ENCODE measurements at places on chromosomes 1 and 21. TPM values are rescaled to one million over a fixed set of nuclear protein-coding genes. Genes with fewer than 3 reads are reported as not detected.

The ARID4B gene
- 20.9 TPM for polyA plus RNA-seq

The OR14K1 gene
- polyA plus RNA-seq = not detected

The CAMK2N1 gene
- 9.0 TPM for polyA plus RNA-seq

The TLR5 gene
- 3.8 TPM for polyA plus RNA-seq

The ACADM gene
- polyA plus RNA-seq = 62.0 TPM

The SOAT1 gene
- polyA plus RNA-seq = 12.8 TPM

DNA sequence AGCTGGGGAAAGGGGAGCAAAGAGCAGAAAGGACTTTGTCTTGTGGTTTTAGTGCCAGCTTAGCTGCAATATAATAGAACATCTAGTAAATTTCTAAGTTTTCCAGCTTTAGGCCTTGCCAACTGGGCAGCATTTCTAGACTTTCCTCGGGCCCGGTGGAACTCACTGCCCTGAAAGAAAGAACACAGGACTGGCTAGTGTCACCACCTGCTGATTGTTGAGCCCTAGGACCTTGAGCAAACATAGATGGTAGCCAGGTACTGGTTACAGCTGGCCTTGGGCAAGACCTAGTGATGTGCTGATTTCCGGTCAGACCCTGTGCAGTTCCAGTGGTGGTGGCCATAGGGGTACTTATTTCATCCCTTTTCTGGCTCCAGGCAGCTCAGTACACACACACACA is 753.2 kb upstream of the B3GALT2 start:
- no peak for DNase-seq

GRCh38 chr21:32597205-32597604 is 11.9 kb upstream of the TCP10L start:
- DNase-seq = no peak

DNA sequence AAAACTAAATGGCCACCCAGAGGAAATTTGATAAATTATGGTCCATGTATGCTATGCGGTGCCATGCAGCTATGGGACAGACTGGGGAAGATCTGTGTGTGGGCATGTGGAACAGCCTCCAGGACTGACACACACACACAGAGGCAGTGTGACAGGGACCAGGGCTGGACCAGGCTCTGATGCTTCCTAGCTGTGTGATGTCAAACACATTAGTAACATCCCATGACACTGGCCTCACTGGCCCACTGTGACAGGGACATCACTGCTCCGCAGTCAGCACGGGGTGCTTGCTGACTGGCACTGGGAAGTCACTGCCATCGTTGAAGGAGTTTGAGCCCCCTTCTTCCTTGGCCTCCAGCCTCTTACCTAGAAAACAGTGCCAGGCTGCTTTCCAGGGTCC is 13.9 kb downstream of the RAP1GAP start:
- no peak for DNase-seq

- peak; percentile 27 for DNase-seq
Measured at GRCh38 chr1:242524571-242525359, at the start of gene PLD5. Gene PLD5, minus strand, starts transcription at chr1:242524697.

DNA sequence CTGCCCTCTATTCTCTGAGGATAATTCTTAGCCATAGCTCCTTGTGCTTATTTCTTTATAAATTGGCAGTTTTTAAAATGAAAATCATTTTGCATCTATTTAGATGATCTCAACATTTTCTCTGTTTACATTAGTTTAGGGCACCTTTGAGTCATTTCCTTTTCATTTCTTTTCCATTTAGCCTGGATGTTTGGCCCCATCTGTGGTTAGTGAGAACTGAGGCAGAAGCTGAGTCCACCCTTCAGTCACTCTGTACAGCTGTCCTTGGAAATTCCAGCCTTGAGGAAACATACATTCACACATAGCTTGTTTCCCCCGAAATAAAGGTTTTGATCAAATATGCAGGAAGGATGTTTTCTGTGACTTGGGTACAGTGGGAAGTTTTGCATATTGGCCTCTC is 123.7 kb downstream of the NTNG1 start:
- DNase-seq = no peak

DNA sequence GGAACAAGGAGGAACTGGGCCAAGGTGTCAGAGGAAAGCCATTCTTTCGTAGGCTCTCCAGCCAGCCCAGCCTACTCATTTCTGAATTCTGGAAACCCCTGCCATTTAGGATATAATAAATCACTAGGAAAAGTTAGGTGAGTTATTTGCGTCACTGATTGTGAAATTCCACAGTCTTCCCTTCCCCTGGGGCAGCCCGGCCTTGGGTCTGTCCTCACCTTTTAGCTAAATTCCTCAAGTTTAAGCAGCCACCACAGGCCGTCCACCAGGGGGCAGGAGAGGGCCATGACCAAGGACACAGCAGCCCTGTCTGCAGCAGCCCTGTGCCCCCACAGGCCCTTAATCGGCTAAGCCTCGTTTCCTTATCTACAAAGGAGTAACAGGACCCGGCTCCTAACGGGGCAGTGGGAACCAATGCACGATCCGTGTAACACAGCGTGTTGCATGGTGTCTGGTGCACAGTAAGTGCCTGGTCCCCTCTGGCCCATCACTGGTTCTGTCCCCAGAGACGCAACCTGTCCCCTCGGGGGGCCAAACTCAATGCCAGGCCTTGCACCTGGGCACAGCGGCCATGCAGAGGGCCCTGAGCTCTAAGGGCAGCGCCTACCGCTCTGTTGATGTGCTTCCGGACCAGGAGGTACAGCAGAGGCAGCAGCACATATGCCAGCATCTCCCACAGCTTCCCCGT is 18.1 kb downstream of the GPR157 start:
- DNase-seq = peak; percentile 86

GRCh38 chr1:9020305-9020704 is 5.9 kb downstream of the SLC2A7 start:
- DNase-seq = no peak

- no peak for DNase-seq
Measured at GRCh38 chr1:59455206-59455605, 158.3 kb downstream of the FGGY start.

GRCh38 chr1:184635347-184635979 is 119.2 kb downstream of the EDEM3 start:
- no peak for DNase-seq

DNA sequence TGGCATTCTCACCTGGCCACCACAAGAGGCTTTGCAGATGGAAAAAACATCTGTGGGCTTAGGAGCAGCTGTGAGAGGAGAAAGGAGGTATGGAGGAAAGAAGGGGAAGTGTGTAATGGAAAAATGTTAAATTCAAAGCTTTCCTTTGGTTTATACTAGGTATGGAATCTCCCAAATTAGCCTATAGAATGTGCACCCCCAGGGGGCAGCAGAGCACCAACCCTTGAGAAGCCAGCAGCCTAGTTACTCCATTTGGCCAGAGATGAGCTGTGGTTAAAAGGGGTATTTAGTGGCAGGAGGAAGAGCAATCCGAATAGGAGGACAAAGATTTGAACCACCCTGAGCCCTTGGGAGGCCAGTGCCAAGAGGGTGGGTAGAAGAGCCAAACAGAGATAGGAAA is 97.5 kb upstream of the CTTNBP2NL start:
- peak; percentile 59 for DNase-seq

DNA sequence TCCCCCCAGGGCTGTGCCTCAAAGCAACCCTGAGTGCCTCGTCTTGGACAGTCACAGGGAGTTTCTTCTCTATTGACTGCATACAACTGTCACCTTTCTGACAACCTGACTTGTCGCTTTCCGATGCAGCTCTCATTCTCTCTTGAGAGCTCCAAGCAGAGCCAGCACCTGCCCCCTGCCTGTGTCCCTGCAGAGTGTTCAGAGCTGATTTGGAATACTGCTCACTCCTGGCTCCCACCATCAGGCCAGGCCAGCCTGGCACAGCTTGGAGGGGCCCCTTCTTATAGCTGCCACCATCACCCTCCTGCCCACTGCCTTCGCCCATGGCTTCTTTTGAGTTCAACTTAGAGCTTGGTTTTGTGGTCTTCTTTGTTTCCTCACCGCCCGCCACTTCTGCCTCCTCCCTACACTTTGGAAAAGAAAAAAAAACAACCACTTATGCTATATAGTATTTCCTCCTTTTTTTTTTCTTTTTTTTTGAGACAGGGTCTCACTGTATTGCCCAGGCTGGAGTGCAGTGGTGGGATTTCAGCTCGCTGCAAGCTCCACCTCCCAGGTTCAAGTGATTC is 12.3 kb downstream of the NCF2 start:
- DNase-seq = no peak

- DNase-seq = no peak
Measured at GRCh38 chr1:156401681-156402081, 32.7 kb downstream of the RHBG start.

DNA sequence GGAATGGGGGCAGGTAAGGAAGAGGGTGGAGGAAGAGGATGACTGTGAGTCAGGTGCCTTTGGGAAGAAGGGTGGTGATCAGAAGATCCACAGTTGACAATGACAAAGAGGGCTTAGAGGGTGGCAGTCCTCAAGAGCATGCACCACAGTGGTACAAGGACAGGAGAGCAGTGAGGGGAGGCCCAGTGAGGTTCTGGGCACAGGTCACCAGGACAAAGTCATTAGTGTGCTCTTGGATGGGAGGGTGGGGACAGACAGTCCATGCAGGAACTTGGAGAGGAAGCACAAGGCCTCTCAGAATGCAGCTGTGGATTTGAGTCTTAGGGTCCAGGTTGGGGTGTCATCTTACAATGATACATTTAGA is 75.1 kb downstream of the RHOU start:
- DNase-seq = no peak

GRCh38 chr1:76679534-76680152 is 187.6 kb upstream of the ST6GALNAC5 start:
- no peak for DNase-seq

DNA sequence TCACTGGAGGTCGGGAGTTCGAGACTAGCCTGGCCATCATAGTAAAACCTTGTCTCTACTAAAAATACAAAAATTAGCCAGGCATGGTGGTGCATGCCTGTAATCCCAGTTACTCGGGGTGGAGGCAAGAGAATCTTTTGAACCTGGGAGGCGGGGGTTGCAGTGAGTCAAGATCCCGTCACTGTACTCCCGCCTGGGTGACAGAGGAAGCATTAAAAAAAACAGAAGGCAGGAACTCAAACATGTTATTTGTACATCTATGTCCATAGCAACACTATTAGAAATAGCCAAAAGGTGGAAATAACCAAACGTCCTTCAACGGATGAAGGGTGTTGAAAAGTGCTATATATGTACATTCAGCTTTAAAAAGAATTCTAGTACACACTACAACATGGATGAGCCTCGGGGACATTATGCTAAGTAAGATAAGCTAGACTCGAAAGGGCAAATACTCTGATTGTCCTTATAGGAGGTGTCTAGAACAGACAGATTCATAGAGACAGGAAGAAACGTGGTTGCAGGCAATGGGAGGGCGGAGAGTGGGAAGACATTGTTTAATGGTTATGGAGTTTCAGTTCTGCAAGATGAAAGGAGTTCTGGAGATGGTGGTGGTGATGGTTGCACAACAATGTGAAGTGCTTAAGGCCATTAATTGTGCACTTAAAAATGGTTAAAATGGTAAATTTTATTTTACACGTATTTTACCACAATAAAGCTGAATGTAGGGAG is 19.2 kb downstream of the NLRP3 start:
- peak; percentile 19 for DNase-seq

All from muscle of leg (tissue), 16 donors.